ENCODE measurements at places on chromosomes 2 and 18.

- DNase-seq = no peak
These were observed 154.0 kb downstream of the MAIP1 start for GRCh38 chr2:200109421-200109820.

DNA sequence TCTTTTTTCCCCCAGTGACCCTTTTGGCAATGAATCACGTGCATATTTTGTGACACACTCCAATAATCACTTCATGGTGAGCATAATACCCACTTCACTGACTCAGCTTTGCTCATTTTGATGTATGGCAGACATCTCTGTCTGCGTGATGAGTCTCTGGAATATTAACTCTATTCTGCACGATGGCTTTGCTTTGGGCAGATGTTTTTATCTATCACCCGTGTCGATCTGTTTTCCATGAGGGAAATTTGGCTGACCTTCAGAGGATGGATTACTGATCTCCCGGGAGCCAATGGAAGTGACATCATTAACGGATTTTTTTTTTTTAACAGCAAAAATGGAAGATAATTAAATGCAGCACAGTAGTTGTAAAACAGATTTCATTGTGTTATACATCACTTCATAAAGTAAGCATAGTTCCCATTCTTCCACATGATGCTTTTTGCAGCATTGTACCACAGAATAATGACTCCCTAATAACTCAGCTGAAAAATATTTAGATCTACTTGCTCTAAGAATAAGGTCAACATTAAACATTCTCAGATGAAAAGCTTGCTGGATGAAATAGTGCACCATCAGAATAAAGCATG, 29.8 kb downstream of the CDC42EP3 start:
- DNase-seq = no peak

GRCh38 chr2:47205576-47206141, 50.6 kb upstream of the STPG4 start:
- DNase-seq = no peak

DNA sequence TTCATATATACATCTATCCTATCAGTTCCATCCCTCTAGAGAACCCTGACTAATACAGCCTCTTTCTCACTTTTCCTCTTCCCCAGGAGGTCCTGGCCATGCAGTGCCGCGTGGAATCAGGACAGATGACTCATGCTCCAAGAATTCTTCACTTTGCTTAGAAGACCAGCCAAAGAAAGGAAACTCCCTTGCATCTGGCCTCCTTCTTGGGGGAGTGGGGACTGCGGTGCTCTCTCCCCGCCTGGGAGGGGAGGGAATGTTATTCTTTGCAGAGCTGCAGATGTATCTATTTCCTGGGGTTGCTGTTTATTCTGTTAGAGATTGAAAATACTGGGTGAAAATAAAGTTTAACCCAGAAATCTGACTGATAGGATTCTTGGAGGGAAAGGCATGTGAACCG, 111.5 kb upstream of the SH3BP4 start:
- DNase-seq = no peak

- DNase-seq = peak; percentile 49
These were observed 13.5 kb upstream of the REL start for GRCh38 chr2:60867848-60868247.

GRCh38 chr2:128914320-128914719, 595.7 kb upstream of the HS6ST1 start:
- no peak for DNase-seq

GRCh38 chr2:1674766-1675397, 69.4 kb downstream of the PXDN start:
- no peak for DNase-seq

DNA sequence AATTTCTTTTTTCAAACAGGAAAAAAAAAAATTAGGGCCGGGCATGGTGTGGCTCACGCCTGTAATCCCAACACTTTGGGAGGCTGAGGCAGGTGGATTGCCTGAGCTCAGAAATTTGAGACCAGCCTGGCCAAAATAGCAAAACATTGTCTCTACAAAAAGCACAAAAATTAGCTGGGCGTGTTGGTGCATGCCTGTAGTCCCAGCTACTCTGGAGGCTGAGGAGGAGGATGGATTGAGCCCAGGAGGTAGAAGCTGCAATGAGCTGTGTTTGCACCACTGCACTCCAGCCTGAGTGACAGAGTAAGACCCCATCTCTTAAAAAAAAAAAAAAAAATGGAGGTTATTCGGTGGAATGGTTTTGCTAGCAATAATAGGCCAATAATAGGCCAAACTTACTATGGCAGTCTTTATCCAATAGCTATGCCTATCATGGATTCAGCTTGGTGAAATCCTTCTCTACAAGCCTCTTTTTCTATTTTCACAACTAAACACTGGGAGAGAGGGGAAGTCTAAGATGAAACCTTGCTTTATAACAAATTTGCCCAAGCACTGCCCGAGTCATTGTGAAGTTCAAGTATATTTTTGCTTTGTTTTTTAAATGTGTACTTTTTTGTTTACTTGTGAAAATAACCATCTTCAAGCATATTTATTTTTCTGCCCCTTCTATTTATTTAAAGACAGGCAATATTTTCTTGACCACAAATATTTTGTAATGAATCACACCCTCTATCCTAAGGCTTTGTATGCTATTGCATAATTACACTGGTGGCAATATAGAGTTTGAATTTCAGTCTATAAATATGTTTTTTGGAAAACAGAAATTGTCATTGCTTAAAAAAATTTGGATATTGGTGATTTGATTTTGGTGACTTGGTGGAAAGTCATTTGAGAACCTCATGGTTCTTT, 20.0 kb upstream of the KYNU start:
- DNase-seq = no peak

DNA sequence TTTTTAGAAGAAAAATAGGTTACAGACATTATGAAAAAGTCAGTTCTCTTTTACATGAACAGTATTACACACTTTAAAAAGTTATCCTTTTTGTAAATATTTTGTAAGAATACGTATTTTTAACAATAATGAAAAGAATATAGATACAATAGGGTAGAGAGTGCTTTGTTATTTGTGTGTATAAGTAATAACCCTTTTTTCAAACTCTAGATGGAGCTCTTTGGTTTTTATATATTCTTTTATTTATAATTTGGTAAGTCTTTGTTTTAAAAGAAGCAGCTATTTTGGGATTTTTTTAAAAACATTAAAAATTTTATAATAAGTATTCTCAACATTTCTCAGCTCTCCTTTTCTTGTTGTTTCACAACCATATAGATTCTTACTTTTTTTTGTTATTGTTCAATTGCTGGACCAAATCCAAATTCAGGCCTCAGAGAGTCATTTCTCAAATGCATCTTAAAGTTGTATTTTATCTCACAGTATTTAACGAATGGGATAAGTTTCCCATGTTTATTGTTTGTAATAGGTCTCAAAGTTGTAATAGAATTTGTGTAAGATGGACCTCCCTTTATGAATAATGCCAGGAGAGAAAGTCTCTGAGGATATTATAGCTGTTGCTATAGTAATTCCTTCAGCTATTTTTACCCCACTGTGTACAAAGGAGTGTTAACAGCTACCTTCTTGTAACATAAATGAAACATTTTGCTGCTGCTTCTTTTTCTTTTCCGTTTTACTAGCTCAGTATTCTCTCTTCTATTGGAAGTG, 46.4 kb downstream of the ACYP2 start:
- DNase-seq = no peak

- no peak for DNase-seq
These were observed 245.8 kb upstream of the SLC39A10 start for GRCh38 chr2:195411219-195411687.

- DNase-seq = no peak
These were observed 48.6 kb downstream of the SH3RF3 start for GRCh38 chr2:109177635-109178034.

DNA sequence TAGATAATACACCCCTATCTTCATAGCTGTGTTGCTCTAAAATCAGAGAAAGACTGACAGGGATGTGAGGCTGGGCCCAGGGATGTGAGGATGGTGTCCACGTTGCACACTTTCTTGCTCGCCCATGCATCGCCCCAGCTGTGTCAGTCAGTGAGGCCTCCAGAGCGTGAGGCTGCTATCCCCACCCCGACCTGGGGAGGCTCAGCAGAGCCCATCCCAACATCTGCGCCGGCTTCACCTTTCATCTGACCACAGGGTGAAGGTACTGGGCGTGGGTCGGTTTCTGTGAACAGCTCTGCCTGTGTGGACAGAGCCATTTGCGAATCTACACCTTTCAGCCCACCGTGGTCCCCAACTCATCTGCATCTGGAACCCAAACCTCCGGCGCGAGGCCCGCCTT, 255.7 kb downstream of the HDAC4 start:
- DNase-seq = no peak

- DNase-seq = peak; percentile 69
These were observed 98.3 kb downstream of the PIK3C3 start for GRCh38 chr18:42053188-42053781.

- DNase-seq = no peak
These were observed 319.9 kb upstream of the THUMPD2 start for GRCh38 chr2:40098786-40099470.

- DNase-seq = no peak
These were observed 8.7 kb upstream of the PSD4 start for GRCh38 chr2:113164930-113165585.

DNA sequence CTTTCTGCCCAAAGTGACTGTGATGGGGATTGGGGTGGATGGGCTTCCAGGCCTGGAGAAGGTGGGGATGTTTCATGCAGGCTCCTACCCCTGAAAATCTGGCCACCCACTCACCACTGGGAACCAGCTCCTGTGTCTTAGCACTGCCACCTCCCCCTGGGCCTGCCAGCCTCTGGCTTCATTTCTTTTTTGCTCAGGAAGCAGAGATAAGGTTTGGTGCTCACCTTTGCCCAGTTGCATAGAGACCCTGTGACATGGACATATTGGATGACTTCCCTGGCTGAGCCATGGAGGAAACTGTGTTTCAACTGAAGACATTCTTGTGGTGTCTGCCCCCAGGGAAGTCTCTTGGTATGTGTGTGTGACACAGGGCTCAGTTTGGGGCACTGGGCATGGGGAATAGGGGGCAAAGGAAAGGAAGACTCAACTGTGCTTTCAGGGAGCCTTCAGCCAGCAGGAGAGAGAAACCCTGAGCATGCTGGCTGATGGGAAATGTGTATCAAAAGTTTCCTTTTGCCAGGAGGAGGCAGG, 16.7 kb downstream of the CTIF start:
- DNase-seq = no peak

DNA sequence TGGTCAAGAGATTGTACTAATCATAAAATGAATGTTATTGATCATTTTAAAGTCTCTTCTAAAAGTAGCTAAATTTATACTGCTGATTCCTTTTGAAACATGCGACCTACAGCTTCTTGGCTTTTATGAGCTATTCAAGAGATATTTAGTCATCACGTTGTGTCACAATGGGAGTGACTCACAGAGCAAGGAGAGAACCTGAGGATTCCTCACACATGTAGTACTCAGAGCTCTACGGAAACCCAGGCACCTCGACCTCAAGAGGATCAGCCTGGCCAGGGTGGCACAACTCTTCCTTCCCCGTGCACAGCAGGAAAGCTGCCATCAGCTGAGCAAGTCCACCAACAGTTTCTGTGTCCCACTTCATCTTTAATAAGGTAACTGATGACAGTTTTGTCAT, at the start of gene DHRS9:
Gene DHRS9 (plus strand): TSS at position 223 of the 400 bp plus-strand sequence. CDS start 12,019 bp downstream, outside the sequence.
- DNase-seq = peak; percentile 60

DNA sequence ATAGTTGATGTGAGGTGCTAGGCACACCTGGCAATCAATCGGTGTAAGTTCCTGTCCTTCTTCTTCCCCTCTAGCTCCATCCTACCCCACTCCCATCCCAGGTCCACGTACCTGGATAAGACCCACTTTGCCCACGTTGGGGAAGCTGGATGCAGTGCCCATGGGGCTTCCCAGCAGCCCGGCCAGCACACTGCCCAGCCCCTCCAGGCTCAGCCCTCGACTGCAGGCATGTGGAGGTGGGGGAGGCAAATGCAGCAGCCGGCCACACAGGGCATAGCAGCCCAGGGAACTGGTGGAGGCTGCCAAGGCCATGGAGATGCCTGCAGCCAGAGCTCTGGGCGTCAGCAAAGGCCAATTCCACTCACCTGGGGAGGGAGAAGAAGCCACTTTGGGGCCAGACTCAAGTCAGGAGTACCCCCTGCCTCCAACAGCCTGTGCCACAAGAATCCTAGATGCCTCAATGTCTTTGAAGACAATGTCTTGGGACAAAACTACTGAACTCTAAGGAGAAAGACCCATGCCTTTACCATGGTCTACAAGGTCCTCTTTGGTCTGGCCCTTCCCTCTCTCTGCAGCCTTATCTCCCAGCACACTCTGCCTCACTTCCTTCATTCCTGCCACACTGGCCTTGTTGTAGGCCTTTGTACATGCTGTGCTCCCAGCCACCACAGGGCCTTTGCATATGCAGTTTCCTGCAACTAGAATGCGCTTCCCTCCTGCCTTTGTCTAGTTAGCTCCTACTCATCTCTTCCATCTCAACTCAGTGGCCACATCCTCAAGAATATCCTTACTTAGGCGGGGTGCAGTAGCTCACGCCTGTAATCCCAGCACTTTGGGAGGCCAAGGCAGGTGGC, 4.5 kb downstream of the SLC23A3 start:
- DNase-seq = no peak

DNA sequence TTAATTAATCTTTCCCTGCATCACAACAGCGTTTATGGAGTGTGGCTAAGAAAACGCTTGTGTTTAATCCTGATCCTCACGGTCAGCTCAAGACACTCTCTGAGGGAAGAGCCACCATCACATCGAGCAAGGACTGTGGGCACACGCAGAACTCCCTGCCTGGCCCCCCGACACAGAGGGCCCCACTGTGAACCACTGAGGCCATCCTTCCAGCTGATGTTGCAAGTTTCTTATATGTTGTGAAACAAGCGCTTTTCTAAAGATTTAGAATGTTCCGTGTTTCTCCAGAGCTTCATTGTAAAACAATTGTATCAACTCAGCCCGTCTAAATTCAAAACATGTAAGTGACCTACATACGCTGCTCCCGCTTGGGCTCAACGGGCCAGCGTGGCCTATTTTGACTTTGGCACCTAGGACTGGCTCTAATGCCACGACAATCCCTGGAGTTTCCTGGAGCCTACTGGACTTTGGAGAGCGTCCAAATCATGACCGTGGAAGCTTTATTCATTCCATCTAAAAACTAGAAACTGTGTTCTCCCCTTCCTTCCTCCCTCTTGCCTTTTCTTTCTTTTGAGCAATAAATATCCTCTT, 34.9 kb downstream of the SERPINE2 start:
- no peak for DNase-seq

DNA sequence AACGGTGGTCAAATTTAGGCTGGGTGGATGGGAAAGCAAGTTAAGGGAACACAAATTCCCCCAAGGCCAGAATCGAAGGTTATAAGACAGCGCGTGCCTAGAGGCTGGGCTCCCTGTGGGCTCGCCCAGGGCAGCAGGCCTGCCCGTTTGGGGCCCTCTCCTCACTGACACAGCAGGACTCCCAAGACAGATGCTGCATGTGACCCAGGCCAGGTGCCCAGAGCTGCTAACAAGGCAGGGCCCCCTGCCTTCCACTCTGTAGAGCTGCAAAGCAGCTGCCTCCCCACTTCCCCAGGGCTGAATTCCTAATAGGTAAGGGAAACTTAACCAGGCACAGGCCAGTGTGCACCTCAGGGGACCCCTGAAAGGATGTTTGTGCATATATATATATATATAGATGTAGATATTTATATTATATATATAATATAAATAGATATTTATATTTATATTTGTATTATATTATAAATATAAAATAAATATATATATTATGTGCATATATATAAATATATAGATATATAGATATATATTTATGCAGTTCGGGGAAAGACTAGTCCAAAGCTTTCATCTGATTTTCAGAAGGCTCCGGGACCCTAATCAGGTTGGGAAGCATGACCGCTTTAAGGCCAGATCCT, 43.7 kb downstream of the TMEM37 start:
- DNase-seq = no peak

- no peak for DNase-seq
These were observed 185.9 kb upstream of the TPO start for GRCh38 chr2:1227274-1227900.

GRCh38 chr2:42653039-42653438, 84.6 kb downstream of the MTA3 start:
- DNase-seq = no peak

- no peak for DNase-seq
These were observed 43.7 kb upstream of the APCDD1 start for GRCh38 chr18:10410472-10411308.
